Fibroblast of skin of right quadriceps (primary cell): ENCODE measurements at places on chromosomes 1 and 21.

DNA sequence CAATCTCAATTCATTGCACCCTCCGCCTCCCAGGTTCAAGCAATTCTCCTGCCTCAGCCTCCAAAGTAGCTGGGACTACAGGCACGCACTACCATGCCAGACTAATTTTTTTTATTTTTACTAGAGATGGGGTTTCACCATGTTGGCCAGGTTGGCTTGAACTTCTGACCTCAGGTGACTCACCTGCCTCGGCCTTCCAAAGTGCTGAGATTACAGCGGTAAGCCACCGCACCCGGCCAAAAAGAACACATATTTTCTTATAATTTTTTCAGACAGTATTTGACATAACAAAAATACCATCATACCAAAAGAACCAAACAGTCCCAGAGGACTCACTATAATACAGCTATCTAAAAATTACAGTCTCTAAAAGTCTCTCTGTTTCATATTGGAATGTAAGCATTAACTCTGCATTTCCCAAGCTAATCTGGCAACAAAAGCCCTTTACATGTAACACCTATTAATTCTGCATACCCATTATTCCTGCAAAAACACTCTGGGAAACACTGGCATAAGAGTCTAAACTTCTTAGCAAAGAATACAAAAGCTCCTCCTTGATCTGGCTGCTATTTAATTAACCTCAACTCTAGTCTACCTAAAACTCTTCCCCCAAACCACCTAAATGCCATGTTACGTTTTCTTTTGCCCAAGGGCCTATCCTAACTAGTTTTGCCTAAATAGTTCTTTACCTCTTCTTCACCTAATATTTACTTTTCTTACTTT is 26.9 kb downstream of the WDR26 start:
- DNase-seq = peak; percentile 32

DNA sequence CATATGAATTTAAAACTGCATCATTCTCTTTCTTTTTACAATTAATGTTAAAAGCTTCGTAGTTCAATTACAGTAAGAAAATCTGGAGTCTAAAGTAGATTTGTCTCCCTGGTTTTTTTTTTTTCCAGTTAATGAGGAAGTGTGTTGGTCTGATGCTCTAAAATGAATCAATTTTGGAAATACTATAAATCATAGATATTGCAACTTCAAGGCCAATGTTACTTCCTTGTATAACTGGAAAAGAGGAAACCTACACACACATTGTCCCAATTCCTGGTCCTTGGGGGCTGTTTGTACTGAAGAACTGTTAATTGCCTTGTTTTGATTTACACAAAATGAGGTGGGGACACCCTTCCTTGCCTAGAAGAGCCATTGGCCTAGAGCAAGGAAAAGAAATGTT is 107.2 kb downstream of the RGS2 start:
- no peak for DNase-seq

- DNase-seq = no peak
Measured at GRCh38 chr1:15445390-15446122, 7.3 kb downstream of the CTRC start.

- no peak for DNase-seq
Measured at GRCh38 chr1:180278596-180279395, 48.7 kb downstream of the LHX4 start.

DNA sequence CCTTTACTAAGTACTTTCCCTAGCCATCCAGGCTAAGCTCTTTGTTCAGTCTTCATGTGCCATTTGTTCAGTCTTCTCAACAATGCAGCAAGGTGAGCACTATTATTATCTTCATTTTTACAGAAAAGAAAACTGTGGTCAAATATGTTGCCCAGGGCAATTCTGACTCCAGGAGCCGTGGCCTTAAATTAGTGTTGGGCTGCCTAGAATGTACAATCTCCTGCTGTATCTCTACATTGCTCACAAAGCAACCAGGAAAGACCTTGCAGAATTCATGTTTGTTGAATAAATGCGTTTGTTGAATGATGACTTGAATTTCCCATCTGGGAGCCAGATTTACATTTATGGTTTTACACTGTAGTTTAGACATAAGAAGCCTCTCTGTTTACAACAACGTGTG is 14.2 kb downstream of the CD101 start:
- no peak for DNase-seq

- no peak for DNase-seq
Measured at GRCh38 chr1:180698580-180698979, 66.8 kb downstream of the XPR1 start.

- DNase-seq = peak; percentile 54
Measured at GRCh38 chr1:165257969-165258459, 98.5 kb downstream of the LMX1A start.
